Naive B cell (primary cell): ENCODE measurements at places on chromosomes 3 and 15. TPM values are rescaled to one million over a fixed set of nuclear protein-coding genes. Genes with fewer than 3 reads are reported as not detected.
A peak's percentile ranks its signal among the peaks of the same experiment; 100 is the strongest.

The MAP3K13 gene
- 58.4 TPM for polyA plus RNA-seq

The TGM4 gene
- not detected for polyA plus RNA-seq

The LRRN1 gene
- not detected for polyA plus RNA-seq

The MNS1 gene
- polyA plus RNA-seq = not detected

The CPA3 gene
- not detected for polyA plus RNA-seq

The TM4SF18 gene
- not detected for polyA plus RNA-seq

The UROC1 gene
- polyA plus RNA-seq = not detected

The GPR176 gene
- not detected for polyA plus RNA-seq

DNA sequence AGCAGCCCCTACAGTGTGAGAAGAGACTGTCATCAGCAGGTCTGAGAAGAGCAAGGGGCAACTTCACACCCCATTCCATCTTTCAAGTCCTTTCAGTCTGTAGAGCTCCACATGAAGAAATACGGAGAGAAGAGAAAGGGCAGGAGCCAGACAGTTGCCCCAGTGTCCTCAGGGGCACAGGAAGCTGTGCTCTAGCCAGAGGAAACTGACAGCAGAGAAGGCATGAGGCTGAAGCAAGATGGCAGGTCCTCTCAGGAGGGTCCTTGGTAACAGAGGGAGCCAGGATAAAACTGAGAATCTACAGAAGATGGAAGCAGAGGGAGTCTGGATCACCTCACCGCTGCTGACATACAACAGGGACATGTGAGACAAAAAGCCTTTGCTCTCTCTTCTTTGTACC lies 47.3 kb downstream of the PLCH1 start:
- H3K4me1 ChIP-seq = no peaks in the 10 kb centered on the region
- no peak for DNase-seq
- no peak overlapping the region for H3K27ac ChIP-seq
- H3K4me3 ChIP-seq = no peak overlapping the region
- no peaks in the 10 kb centered on the region for H3K36me3 ChIP-seq

GRCh38 chr3:100316641-100317069 lies 17.9 kb upstream of the NIT2 start:
- DNase-seq = peak; percentile 30
- no peak overlapping the region for H3K27ac ChIP-seq
- no peak overlapping the region for H3K4me3 ChIP-seq
- H3K27me3 ChIP-seq = no peaks in the 10 kb centered on the region

GRCh38 chr3:30184091-30184810 lies 422.1 kb upstream of the TGFBR2 start:
- no peak overlapping the region for H3K4me3 ChIP-seq
- DNase-seq = no peak
- no peaks in the 10 kb centered on the region for H3K4me1 ChIP-seq
- peaks cover 22% of the 10 kb centered on the region for H3K27me3 ChIP-seq
- no peak overlapping the region for H3K27ac ChIP-seq

DNA sequence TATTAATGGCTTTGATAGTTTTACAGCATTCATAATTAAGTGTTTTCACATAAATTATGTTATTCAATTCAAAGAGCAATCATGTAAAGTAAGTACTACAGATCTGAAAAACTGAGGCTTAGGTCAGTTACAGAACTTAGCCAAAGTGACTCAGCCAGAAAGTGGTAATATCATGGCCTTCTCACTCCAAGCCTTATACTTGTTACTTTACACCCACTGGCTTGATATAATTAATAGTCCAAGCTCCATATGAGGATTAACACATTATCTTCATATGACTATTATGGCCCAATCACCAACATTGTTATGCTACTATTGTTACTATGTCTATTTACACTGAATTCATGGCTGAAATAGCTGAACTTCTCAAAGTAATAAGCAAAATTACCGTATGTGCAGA lies 50.7 kb downstream of the TIGIT start:
- H3K27me3 ChIP-seq = no peaks in the 10 kb centered on the region
- H3K36me3 ChIP-seq = peaks cover 8% of the 10 kb centered on the region
- no peak for DNase-seq

DNA sequence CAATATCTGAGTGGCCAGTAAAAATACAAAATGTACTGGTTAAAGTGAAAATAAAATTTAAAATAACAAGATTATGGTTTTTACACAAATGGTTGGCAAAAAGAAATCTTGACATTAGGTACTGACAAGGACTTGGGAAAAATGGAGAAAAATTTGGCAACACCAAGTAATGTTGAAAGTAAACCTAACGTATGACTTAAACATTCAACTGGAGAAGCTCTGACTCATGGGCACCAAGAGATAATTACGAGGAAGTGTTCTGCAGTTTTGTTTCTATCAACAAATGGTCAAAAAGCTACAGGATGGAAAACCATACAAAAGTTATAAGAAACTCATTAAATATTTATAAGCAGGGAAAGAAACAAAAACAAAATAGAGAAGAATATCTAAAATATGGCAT lies 177.7 kb downstream of the ZNF385D start:
- H3K4me3 ChIP-seq = no peak overlapping the region
- H3K27ac ChIP-seq = no peak overlapping the region
- no peaks in the 10 kb centered on the region for H3K36me3 ChIP-seq

DNA sequence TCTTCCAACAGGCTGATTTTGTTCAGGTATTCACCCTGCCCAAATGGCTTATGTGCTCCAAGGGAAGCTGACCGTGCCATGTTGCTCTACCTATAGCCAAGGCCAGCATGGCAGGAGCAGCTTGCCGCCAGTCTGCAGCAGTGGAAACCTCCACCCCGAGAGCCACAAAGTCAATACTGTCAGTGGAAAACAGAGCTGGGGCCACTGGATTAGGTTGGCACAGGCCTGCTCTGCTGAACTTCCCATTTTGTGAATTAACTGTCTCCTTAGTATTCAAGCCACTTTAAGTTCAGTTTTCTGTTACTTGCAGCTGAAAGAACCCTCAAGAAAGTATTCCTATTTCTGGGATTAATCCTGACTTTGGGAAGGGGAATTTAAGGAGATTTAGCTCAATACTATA lies 63.8 kb upstream of the XCR1 start:
- no peaks in the 10 kb centered on the region for H3K27me3 ChIP-seq
- peaks cover 67% of the 10 kb centered on the region for H3K4me1 ChIP-seq
- DNase-seq = no peak
- H3K27ac ChIP-seq = no peak overlapping the region

- peaks cover 25% of the 10 kb centered on the region for H3K4me1 ChIP-seq
- no peak for DNase-seq
- no peaks in the 10 kb centered on the region for H3K36me3 ChIP-seq
- H3K4me3 ChIP-seq = no peak overlapping the region
- H3K27ac ChIP-seq = no peak overlapping the region
- no peaks in the 10 kb centered on the region for H3K27me3 ChIP-seq
Measured at GRCh38 chr3:4078903-4079302, 224.3 kb upstream of the SETMAR start.

- H3K27me3 ChIP-seq = no peaks in the 10 kb centered on the region
- H3K36me3 ChIP-seq = no peaks in the 10 kb centered on the region
- no peak overlapping the region for H3K27ac ChIP-seq
- H3K4me1 ChIP-seq = no peaks in the 10 kb centered on the region
- no peak overlapping the region for H3K4me3 ChIP-seq
- DNase-seq = no peak
Measured at GRCh38 chr3:3851621-3852323, 52.5 kb downstream of the LRRN1 start.

DNA sequence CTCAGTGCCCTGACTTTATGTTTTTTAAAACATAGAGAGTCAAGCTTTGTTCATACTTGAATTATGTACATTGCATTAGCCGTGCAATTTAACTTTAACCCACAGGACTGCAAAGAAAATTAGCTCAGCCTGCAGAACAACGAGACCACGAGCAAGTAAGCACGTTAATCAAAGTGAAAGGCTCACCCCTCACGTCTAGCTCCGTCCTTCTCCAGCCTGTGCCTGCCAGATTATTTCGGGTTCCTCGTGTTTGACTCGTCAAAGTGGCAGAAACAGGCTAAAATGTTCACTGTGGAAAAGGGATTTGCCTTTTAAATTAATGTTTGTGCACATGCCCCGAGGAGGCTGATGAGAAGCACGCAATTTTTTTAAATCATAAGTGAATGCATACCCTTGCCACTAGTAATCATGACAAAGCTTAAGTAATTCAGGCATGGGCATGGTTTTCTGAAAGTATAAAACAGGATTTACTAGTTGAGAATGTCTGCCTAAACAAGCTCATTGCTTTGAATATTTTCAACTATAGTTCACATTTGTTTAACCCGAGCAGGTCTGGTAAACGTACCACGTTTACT lies 15.3 kb downstream of the ZBTB38 start:
- DNase-seq = no peak
- H3K4me1 ChIP-seq = no peaks in the 10 kb centered on the region
- no peaks in the 10 kb centered on the region for H3K36me3 ChIP-seq
- H3K27ac ChIP-seq = no peak overlapping the region

GRCh38 chr3:11050666-11051323 lies 58.2 kb downstream of the SLC6A1 start:
- H3K4me1 ChIP-seq = peaks cover 3% of the 10 kb centered on the region
- no peak overlapping the region for H3K4me3 ChIP-seq
- no peak for DNase-seq
- H3K36me3 ChIP-seq = no peaks in the 10 kb centered on the region
- no peak overlapping the region for H3K27ac ChIP-seq
- H3K27me3 ChIP-seq = peaks cover 49% of the 10 kb centered on the region

DNA sequence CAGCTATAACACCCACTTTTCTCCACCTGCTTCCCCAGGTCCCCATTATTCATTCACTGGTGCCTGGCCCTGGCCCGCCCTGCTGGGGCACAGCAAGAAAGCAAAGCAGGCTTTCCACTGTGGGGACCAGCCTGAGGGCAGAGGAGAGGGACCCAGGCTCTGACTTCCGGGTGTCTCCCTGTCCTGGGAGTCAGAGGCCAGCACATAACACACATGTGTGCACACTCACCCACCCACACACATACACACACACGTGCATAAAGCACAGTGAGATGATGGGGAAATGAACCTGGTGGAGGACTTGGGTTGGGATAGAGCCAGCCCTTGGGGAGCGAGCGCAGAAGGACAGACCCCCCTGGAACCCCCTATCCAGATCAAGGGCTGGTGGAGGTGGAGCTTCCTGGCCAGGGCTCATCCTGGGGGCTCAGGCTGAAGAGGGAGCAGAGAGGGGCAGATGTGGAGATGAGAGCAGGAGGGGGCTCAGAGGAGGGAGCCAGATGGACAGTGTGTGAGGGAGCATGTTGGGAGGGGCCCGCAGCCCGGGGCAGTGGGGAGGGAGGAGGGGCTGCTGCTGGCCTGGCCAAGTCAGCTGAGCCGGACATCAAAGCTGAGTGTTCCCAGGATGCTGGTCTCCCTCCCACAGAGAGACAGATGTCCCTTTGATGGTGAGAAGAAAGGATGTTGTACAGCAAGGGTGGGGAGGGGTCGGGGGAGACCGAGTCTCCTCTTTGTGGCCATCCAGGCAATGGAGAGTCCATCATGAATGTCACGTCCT lies 78.2 kb downstream of the LINGO1 start:
- no peaks in the 10 kb centered on the region for H3K4me1 ChIP-seq
- no peak overlapping the region for H3K4me3 ChIP-seq
- H3K36me3 ChIP-seq = no peaks in the 10 kb centered on the region
- peaks cover 5% of the 10 kb centered on the region for H3K27me3 ChIP-seq

GRCh38 chr15:44542596-44542995 lies 5.6 kb downstream of the EIF3J start:
- H3K4me3 ChIP-seq = no peak overlapping the region
- no peaks in the 10 kb centered on the region for H3K27me3 ChIP-seq
- peaks cover 3% of the 10 kb centered on the region for H3K36me3 ChIP-seq

GRCh38 chr3:127158614-127159229 lies 34.2 kb upstream of the PRR23E start:
- H3K36me3 ChIP-seq = no peaks in the 10 kb centered on the region
- H3K4me3 ChIP-seq = no peak overlapping the region
- no peak overlapping the region for H3K27ac ChIP-seq
- no peak for DNase-seq

GRCh38 chr3:195139876-195140240 lies 131.1 kb downstream of the XXYLT1 start:
- H3K27ac ChIP-seq = peak overlapping the region; percentile 7
- no peaks in the 10 kb centered on the region for H3K27me3 ChIP-seq
- H3K4me1 ChIP-seq = peaks cover 6% of the 10 kb centered on the region
- DNase-seq = no peak
- H3K36me3 ChIP-seq = peaks cover 8% of the 10 kb centered on the region
- H3K4me3 ChIP-seq = no peak overlapping the region
